ENCODE measurements at places on chromosomes 7 and 10.

GRCh38 chr10:70455213-70455630 is 13.7 kb upstream of the NODAL start:
- DNase-seq, result no peak

DNA sequence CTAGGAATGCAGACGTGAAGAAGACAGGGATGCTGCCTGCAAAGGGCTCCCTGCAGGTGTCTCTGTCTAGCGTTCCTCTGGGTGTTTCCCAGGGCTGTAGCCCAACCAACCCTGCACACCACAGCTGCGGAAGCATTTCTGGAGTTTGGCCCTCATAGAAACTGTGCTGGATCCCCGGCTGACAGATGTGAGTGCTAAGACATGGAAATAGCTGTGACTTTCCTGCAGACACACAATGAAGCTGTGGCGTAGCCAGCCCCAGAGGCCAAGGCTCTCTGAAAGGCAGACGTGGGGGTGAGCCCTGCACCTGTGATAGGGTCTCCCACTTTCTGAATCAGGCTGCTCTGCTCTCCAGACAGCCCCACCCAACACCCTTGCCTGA is 44.8 kb downstream of the ADCYAP1R1 start:
- DNase-seq, result no peak

DNA sequence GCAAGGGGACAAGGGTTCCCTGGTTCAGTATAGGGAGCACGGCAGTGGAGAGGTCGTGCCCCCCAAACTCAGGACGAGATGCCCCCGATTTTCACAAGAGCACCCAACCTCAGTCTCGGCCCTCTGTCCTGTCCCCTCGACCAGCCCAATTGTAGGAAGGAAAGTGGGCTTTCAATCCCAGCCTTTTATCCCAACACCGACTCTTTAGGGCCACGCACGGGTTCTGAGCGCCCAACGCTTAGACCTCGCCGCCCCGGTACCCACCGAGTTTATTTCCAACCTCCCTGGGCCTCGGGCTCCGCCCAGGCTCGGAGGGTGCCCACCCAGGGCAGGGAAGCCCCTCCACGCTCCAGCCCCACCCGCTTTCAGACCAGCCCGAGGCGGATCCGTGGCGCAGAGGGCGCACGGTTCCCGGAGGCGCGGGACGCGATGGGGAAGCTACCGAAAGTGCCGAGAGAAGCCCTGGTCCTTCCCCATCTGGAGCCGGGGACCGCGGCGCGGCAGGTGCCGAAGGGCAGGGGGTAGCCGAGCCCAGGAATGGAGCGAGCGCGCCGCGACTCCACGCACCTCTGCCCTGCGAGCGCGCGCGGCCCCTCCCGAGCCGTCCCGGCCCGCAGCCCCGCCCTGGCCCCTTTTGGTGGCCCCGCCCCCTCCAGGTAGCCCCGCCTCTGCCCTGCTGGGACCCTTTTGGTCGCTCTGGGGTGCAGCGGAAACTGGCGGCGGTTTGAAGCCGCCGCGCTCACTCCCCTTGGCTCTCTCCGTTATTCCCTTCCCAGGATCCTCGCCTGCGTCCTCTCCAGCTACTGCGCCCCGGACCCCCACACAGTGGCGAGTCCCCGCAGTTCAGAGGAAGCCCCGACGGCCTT is 20.4 kb downstream of the GRID2IP start:
- peak; percentile 7 for DNase-seq

GRCh38 chr7:7570584-7570983 is 3.9 kb downstream of the MIOS start:
- DNase-seq, result no peak

DNA sequence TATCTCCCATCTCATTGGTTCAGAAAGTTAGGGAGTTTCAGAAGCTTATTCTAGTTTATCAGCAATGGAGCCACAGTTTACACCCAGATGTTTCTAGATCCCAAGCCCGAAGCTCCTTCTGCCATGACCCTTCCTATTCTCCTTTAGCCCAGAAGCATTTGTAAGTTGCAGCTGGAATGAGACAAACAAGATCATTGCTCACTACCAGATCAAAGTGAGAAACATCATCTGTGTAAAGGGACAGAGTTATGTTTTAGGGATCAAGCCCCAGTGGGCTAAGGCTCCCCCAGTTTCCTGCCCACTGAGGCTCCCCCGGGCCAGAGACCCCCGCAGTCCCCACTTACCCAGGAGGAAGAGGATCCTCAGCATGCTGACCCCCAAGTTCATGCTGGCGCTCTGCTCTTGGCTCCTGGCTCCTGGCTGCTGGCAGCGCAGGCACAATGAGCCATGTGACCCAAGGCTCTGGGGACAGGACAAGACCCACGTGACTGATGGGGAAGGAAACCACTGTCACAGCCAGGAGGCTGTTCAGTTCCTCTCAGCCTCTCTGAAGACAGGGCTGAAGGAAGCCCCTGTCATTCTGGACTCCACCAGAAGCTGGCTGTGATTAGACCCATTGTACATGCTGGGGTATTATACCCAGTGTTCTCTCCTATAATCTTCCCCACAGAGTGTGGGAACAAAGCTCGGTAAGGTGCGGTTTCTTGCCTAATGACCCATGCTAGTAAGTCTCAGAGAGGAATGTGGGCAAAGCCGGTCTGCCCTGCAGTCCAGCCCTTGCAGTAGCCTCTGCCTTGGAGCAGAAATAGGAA is at the start of gene TMEM273:
Gene TMEM273, minus strand, starts transcription at position 442 of the 812 bp plus-strand sequence. Its CDS starts 55 bp downstream, at position 387.
- no peak for DNase-seq

DNA sequence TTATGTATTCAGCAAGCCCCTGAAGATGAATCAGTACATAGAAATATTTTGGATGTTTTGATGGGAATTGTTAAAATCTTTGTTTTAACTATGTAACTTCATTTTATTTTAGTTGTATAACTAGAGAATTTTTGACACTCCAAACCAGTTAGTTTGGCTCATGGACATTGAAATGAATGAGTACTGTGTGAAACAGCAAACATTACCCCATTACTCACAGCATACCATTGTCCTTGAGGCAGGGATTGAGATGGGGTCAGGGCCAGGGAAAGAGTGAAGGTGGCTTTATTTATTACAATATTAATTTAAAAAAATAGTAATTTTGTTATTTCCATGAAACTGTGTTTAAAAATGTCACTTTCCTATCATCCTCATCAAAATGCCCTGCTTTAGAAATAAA is 4.8 kb upstream of the BMPER start:
- DNase-seq, result no peak

GRCh38 chr7:76359978-76360638 is 1.3 kb upstream of the YWHAG start:
- no peak for DNase-seq

GRCh38 chr10:132654708-132655661 is 117.4 kb downstream of the INPP5A start:
- peak; percentile 84 for DNase-seq

GRCh38 chr10:62578916-62579315 is 204.7 kb downstream of the ZNF365 start:
- no peak for DNase-seq

Data from adipocyte (in vitro differentiated cells).